Astrocyte (in vitro differentiated cells and primary cell): ENCODE measurements at places on chromosomes 6 and 20. TPM values are rescaled to one million over a fixed set of nuclear protein-coding genes. Genes with fewer than 3 reads are reported as not detected.

- peaks cover 17% of the 10 kb centered on the region for H3K4me1 ChIP-seq
- peaks cover 2% of the 10 kb centered on the region for H3K27me3 ChIP-seq
- no peak for DNase-seq
- H3K4me3 ChIP-seq: no peak overlapping the region
- H3K36me3 ChIP-seq: no peaks in the 10 kb centered on the region
- H3K27ac ChIP-seq: no peak overlapping the region
Measured at GRCh38 chr6:168130168-168130696, 51.2 kb upstream of the FRMD1 start.

The HLA-DOB gene
- total RNA-seq: 0.20 and 0.79 TPM in 2 replicates

DNA sequence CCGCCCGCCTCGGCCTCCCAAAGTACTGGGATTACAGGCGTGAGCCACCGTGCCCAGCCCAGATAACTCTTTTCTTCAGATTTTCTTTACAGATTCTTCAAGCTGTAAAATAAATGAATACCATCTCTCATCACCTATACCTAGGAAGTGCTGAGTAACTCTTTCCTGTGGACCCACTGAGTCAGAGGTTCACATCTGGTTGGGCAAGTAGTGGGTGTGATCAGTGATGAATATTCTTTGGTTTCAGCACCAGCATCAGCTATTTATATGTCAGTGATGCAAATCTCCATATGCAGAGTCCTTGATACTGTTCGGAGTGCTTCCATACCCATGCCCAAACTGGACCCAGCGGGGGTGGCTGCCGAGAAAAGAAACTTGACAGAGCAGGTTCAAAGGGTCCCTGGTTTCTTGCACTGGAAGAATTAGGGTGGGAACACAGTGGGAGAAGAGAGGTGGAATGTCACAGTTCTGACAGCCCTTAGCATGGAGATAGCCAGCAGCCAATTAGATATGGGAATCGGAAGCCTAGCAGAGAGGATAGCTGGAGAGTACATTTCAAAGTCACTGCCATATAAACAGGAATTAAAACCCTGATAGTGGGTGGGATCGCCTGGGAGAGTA, 64.9 kb upstream of the DDR1 start:
- peak overlapping the region; percentile 30 for H3K27ac ChIP-seq
- no peaks in the 10 kb centered on the region for H3K36me3 ChIP-seq
- peaks cover 36% of the 10 kb centered on the region for H3K4me1 ChIP-seq
- no peak overlapping the region for H3K4me3 ChIP-seq
- no peaks in the 10 kb centered on the region for H3K27me3 ChIP-seq

DNA sequence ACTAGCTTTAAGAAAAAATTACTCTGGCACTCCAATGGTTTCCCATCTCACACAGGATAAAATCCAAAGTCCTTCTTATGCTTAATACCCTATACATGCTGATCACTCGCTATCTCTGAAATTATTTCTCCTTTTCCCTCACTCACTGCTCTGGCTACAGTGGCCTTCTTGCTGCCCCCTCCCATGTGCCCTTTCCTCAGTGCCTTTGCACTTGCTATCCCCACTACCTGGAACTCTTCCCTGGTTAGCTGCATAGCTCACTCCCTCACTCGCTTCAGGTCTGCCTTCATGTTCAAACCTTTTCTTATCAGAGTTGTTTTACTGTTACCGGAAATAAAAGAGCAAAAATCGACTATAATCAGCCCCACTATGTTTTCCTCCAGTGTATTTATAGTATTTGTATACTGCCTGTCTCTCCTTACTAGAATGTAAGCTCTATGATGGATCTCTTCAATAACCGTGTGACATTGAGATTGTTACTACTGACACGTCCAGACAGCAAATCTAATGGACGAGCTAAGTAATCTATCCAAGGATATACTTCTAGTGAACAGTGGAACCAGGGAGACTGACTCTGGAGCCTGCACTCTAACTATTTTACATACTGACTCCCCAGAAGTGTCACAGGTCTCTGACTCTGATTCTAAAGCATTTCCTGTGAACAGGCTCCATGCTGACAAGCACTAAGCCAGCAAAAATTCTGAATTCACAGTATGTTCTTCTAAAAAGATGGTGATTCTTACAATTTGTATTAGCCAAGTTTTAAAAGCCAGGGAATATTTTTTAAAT, 25.1 kb downstream of the FKBP5 start:
- peaks cover 28% of the 10 kb centered on the region for H3K4me1 ChIP-seq
- H3K27ac ChIP-seq: peak overlapping the region; percentile 59
- H3K36me3 ChIP-seq: no peaks in the 10 kb centered on the region
- DNase-seq: peak; percentile 82
- H3K4me3 ChIP-seq: no peak overlapping the region
- H3K27me3 ChIP-seq: no peaks in the 10 kb centered on the region

The OPN5 gene
- total RNA-seq: not detected in 2 replicates

DNA sequence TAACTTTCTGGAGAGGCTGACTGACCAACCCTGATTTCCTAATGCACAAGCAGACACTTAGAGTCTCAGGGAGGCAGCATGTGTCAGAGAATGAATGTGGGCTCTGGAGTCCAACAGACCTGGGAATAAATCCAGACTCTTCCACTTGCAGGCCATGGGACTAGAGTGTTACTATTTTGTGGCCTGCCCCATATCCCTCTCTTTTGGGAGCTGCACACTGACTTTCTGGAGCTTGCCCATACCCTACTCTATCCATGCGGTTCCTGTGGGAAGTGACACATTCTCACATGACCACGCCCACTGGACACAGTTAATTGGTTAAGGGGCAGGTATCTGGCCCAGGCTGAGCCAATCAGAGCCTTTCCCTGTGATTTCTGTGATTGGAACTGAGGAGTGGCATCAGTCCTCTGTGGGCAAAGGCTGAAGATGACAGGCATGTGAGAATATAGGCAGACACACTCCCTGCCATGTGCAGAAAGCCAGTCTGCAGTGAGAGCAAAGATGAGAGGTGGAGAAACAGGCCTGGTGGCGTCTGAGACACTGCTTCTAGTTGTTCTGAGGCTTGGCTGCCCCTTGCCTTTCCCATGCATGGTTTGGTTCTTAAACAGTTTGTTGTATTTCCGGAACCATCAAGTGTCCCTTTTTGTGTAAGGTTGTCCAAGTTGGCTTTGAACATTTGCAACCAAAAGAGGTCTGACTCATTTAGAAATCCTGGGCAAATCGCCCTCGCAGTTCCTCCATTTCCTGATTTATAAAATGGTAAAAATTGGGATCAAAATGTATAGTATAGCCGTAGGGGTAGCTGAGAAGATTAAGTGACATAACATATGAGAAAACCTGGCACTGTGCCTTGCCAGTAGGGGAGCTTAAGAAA, 125.6 kb downstream of the CDC5L start:
- no peaks in the 10 kb centered on the region for H3K36me3 ChIP-seq
- peaks cover 15% of the 10 kb centered on the region for H3K27me3 ChIP-seq
- no peak overlapping the region for H3K27ac ChIP-seq
- H3K4me1 ChIP-seq: peaks cover 9% of the 10 kb centered on the region

The ASIP gene
- not detected in 2 replicates for total RNA-seq

DNA sequence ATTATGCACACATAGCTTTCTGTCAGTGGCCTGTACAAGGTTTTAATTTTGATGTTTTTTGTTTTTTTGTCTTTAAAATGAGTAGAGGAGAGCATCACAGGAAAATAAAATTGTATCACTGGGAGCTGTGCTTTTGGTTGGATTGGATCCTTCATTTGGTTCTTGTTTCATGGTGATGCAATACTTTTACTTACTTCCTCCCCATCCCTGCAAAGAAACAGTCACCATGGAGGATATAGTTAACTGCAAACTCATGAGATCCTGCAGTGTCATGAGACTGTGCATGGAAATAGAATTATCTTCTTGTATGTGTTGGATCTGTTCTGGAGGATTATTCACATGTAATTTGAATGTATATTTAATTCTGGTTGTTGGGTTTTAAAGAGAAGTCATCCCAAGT, 122.3 kb downstream of the JARID2 start:
- H3K4me3 ChIP-seq: no peak overlapping the region
- no peak overlapping the region for H3K27ac ChIP-seq
- no peaks in the 10 kb centered on the region for H3K36me3 ChIP-seq
- H3K4me1 ChIP-seq: peaks cover 13% of the 10 kb centered on the region
- no peaks in the 10 kb centered on the region for H3K27me3 ChIP-seq

The HLA-DRB5 gene
- not detected in 2 replicates for total RNA-seq

DNA sequence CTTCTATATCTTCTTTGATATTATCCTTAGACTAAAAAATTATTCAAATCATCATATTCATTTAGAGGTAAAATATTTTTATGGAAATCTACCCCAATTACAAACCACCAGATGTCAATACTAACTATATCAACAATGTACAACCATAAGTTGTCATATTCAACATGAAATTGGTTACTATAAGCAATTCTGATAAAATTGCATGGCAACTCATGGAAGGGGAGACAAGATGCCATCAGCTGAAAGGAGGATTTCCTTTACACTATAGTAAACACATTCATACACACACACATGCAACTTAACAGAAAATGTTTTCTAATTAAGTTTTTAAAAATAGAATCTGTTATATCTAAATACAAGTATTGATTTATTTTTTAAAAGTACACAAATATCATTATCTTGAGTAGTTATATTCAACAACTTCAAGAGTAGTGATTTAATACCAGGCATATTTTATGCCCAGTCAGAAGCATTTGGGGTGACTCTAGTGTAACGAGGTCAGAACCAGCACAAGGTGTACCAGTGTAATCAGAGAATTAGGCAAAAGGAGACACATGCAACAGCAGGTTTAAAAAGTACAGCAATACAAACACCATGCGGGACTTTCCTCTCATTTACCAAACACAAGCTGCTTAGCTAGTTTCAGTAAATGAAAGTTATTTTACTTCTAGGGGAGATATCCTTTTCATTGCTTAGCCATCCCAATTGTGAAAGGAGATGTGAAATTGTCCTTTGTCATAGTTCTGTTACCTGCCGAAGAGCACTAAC, 1.0 kb downstream of the FILIP1 start:
- H3K27ac ChIP-seq: no peak overlapping the region
- H3K4me3 ChIP-seq: no peak overlapping the region
- no peaks in the 10 kb centered on the region for H3K27me3 ChIP-seq
- DNase-seq: no peak
- H3K36me3 ChIP-seq: no peaks in the 10 kb centered on the region

The C20orf202 gene
- total RNA-seq: not detected in 2 replicates

- H3K4me1 ChIP-seq: peaks cover 11% of the 10 kb centered on the region
- H3K36me3 ChIP-seq: no peaks in the 10 kb centered on the region
- no peak overlapping the region for H3K27ac ChIP-seq
- no peak for DNase-seq
Measured at GRCh38 chr6:3885262-3886036, 36.3 kb downstream of the FAM50B start.

- no peaks in the 10 kb centered on the region for H3K27me3 ChIP-seq
- H3K4me1 ChIP-seq: no peaks in the 10 kb centered on the region
- no peaks in the 10 kb centered on the region for H3K36me3 ChIP-seq
- H3K4me3 ChIP-seq: no peak overlapping the region
- no peak overlapping the region for H3K27ac ChIP-seq
Measured at GRCh38 chr6:83505356-83505755, 7.0 kb upstream of the PRSS35 start.

The RSPH4A gene
- 0.48 and 0.72 TPM in 2 replicates for total RNA-seq

DNA sequence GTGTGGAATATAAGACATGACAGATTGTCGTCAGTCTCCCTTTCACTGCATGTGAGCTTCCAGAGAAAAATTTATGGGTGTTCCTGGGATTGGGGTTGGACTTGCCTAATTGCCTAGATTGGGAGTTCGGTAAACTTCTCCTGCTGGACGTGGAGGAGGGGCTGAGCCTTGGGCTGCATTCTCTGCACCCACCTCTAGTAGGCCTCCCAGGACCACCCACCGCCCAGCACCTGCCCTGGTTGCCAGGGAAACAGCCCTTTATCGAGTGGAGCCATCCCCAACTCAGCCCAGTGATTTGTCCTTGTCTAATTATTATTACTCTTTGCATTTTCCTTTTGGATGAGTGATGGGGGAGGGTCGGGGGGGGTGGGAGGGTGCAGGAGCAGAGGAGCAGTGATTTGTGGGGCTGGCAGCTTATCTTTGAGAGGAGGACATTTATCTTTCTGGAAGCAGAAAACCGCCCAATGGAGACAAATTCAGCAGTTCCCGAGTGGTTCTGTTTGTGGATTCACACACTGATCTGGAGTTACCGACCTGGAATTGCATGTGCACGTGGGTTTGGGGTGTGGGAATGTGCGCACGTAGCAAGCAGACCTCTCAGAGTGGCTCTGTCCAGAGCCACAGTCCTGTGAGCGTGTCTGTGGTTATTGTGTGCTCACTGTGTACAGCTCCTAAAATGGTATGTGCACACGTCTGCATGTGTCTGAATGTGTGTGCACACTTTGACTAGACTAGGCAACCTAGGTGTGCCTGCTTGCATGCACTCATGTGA, 104.5 kb downstream of the DHX35 start:
- DNase-seq: no peak
- H3K4me3 ChIP-seq: no peak overlapping the region
- no peaks in the 10 kb centered on the region for H3K36me3 ChIP-seq
- peaks cover 2% of the 10 kb centered on the region for H3K4me1 ChIP-seq
- H3K27me3 ChIP-seq: peaks cover 3% of the 10 kb centered on the region
- H3K27ac ChIP-seq: no peak overlapping the region

- H3K4me1 ChIP-seq: no peaks in the 10 kb centered on the region
- no peak for DNase-seq
- no peak overlapping the region for H3K27ac ChIP-seq
- H3K36me3 ChIP-seq: no peaks in the 10 kb centered on the region
Measured at GRCh38 chr6:129938249-129939020, 77.3 kb upstream of the TMEM244 start.

The DPPA5 gene
- total RNA-seq: not detected in 2 replicates

DNA sequence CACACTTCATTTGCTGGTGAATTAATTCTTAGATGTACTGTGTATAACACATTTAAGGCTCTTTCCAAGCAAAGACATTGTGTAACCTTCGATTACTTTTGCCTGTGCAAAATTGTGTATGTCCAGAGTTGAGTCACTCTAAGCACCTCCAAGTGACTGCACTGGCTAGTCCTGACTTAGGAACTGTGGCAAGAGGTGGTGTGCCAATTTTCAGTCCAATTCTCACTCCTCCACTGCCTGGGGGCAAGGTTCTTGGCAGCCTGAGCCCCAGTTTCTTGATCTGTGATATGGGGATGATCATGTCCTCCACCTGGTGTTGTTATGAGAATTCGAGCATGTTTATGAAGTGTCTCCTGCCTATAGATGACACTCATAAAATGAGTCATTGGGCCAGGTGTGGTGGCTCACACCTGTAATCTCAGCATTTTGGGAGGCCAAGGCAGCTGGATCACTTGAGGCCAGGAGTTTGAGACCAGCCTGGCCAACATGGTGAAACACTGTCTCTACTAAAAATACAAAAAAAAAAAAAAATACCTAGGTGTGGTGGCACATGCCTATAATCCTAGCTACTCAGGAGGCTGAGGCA, 105.3 kb upstream of the CDYL start:
- H3K4me1 ChIP-seq: peaks cover 15% of the 10 kb centered on the region
- H3K27ac ChIP-seq: no peak overlapping the region
- no peak overlapping the region for H3K4me3 ChIP-seq

The KIAA0408 gene
- 17.5 and 19.6 TPM in 2 replicates for total RNA-seq
